Activated CD4-positive, alpha-beta T cell treated with anti-CD3 and anti-CD28 coated beads, Interleukin-2, amount 50 U/mL, for 24 hours (primary cell): ENCODE measurements at places on chromosomes 11 and 22.

- no peak for DNase-seq
Observed at GRCh38 chr11:31687256-31687655, 123.9 kb downstream of the PAX6 start.

DNA sequence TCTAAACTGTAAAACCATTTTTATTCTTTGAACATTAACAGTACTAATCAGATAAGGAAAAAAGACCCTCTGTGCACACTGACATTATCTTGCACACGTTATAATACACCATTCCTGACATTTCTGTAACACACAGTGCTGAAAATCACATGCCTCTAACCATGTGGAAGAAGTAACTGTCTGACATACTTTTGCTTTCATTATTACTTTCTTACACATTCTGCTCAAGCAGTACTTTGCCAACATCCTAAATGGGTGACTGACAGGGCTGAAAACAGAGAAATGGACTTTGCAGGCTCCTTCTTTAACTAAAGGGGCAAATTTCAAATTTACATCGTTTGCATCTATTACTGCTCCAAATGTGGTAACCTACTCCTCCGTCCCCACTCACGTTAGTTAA, 22.8 kb upstream of the TP53AIP1 start:
- no peak for DNase-seq

- DNase-seq = no peak
Observed at GRCh38 chr11:124583781-124584180, 14.0 kb downstream of the OR8A1 start.

GRCh38 chr11:62487738-62488551, 58.7 kb downstream of the AHNAK start:
- no peak for DNase-seq

DNA sequence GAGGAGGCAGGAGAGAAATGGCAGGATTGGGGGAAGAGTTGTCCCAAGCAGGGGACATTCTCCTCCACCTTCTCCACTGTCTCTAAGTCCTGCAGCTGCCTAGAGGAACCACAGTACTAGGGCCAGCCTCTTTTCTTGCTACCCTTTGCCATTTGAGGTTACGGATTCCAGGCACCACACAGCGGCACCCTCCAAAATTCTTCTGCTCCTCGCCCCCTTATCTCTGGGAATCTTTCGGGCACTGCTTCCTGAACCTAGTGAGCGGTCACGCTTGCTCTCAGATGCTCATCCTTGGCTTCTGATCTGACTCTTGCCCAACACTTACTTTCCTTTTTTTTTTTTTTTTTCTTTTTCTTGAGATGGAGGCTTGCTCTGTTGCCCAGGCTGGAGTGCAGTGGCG, 26.6 kb upstream of the XBP1 start:
- DNase-seq = no peak

DNA sequence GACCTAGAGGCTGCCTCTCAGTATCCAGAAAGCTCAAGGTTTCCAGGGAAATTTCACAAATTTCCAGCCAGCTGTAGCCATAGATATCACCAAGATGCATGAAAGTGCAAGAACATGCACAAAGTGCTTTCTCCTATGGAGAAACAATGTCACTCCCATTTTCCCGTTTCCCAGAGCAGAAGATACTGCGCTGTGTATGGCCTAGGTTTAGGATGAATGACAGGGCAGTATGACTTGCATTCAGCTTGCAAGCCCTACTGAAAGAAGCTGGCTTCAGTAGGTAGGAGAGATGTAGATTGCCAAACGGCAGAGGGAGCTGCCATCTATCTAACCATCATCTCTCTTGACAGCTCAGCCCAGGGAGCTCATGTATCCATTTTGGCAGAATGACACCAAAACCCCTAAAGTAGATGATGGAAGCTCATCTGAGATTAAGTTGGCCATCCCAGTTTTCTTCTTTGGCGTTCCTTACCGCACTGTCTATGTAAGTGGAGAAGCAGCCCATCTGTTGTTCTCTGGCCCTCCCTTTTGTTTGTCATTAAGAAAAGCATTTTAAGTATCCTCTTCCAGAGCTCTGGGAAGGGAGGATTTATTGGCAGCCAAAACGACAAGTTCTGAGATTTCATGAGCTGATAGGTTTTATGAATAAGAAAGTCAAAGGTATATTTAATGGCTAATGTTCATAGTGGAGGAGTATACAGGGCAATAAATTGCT, 4.6 kb downstream of the TECTA start:
- no peak for DNase-seq

DNA sequence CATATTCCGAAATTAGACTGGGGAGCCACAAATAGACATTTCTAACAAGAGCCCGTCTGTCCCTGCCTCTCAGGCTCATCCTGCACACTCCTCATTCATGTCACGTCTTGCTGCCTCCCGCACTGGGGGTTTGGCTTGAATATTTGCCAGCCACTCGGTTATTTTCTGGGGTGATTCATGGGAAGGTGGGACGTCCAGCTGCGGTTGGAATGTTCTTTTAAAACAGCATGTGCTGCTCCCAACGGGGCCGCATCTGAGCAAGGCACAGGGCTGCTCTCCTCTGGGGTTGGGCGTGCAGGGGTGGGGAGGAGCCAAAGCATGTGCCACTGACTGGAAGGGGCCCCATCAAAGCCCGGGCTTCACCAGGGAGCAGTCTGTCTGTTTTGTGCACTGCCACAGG, 25.9 kb upstream of the SLC5A4 start:
- DNase-seq = no peak

GRCh38 chr22:27370269-27370668, 431.3 kb downstream of the MN1 start:
- DNase-seq = no peak

GRCh38 chr11:45777127-45777969, 27.6 kb upstream of the SLC35C1 start:
- DNase-seq = no peak

DNA sequence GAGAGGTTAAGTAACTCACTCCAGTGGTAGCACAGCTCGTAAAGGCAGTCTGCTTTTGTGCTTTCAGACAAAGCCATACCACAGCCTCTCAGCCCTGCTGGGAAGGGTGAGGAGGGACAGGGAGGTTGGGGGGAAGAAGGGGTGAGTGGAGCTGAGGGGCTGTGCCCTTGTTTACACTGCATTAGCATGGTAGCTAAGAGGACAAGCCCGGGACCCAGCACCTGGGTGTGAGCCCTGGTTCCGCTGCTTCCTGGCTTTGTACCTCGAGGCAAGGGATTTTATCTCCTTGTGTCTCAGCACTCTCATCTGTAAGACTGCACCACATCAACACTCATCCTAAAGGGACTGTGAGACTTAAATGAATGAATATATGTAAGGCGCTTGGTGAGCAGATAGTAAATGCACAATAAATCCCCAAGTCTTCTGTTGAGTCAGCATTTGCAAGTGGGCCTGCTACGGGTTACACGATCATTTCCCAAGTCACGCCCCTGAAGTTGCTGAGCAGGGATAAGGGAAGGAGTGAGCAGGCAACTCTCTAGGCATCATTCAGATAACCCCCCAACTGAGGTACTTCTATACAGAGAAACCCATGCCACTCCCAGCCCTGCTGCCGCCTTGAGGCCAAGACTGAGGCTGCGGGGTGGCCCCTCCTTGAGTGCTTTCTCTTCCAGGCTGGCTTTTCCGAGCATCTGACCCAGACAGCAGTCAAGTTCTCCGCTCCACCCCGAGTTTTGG, 7.5 kb downstream of the RASD2 start:
- no peak for DNase-seq

GRCh38 chr22:21933910-21934309, 18.7 kb downstream of the PPM1F start:
- no peak for DNase-seq

DNA sequence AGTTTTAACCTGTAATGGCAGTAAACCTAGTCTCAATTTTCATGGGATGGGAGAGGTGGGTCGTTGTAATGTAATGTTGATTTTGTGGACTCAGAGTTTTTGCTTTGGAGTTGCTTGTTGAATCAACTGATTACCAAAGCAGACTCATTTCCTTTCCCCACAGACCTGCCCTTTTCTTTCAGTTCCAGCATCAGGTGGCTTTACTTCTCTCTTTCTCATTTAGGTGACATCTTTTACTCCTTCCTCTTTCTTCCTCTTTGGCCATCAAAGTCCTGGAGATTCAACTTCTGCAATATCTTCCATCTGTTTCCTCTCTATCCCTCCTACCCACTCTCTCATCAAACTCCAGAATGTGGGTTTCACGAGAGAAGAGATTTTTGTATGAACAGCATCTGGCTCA, 313.9 kb downstream of the TMEM135 start:
- no peak for DNase-seq

- DNase-seq = no peak
Observed at GRCh38 chr11:25899617-25900160, 432.2 kb upstream of the ANO3 start.

DNA sequence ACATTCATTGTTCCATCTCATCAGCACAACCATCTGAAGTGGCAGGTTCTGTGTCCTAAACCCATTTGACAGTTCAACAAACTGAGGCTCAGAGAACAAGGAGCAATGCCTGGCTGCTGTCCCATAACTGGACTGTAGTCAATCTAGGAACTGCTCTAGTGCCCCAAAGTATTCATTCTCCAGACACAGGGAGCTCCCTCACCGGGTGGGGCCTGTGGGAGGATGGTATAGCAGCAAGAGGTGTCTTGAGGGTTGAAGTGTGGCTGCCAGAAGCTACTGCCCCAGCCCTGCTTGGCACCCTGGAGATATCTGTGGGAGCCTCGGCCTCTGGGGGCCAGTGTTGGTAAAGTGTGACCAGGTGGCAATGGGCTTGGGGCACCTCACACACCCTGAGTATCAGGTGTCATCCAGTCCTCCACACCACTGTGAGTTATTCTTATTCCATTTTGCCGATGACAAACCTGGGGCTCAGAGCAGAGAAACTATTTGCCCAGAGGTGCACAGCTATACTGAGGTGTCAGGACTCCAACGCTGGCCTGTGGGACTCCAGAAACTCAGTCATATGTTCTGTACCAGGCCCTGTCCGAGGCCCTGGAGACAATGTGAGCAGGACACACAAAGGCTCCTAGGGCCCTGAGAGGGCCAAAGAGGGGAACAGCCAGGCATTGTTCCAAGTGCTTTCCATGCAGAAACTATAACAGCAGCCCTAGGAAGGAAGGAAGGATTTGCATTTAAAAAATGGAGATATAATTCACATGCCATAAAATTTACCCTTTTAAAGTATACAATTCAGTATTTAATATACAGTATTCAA, 46.0 kb upstream of the KLHL35 start:
- DNase-seq = no peak

DNA sequence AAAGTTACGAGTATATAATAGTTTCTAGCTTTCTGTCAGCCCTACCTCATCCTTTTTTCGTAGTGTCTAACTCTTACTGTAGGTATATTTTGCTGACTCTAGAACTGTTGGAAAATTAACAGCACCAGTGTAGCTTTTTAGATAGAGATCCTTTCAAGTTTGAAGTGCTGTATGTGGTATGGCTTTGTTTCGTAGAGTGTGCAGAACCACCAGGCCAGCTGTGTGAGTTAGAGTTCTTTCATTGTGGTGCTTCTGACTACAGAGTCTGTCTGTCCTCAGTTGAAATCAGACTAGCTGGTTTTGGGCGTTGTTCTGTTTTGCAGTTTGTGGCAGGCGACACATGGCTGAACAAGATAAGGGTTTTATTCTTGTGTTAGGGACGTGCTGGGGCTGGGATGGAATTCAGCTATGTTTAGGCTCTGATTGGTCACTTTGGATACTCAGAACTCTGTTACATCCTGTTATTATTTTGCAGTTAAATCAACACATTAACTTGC, 3.2 kb downstream of the ARHGEF12 start:
- DNase-seq = no peak

GRCh38 chr11:110631551-110631950, 80.7 kb downstream of the ARHGAP20 start:
- no peak for DNase-seq

- DNase-seq = no peak
Observed at GRCh38 chr22:26804911-26805539, 147.6 kb downstream of the MIAT start.

DNA sequence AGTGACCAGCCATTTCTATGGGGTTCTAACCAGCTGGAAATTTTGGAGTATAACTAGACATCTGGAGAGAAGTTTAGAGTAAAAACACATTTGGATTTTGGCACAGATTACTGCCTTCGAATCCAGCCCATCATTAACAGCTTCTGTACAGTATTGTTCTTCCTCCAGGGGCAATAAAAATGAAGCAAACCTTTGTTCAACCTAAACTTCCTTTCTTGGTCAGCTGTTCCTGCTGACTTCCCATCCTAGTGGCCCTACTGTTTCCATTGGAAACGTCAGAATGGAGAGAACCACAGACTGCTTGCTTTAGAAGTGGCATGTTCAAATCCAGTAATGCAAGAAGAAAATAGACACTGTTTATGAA, 203.7 kb upstream of the MTMR2 start:
- no peak for DNase-seq

GRCh38 chr11:44198146-44198724, 102.8 kb downstream of the EXT2 start:
- DNase-seq = no peak

DNA sequence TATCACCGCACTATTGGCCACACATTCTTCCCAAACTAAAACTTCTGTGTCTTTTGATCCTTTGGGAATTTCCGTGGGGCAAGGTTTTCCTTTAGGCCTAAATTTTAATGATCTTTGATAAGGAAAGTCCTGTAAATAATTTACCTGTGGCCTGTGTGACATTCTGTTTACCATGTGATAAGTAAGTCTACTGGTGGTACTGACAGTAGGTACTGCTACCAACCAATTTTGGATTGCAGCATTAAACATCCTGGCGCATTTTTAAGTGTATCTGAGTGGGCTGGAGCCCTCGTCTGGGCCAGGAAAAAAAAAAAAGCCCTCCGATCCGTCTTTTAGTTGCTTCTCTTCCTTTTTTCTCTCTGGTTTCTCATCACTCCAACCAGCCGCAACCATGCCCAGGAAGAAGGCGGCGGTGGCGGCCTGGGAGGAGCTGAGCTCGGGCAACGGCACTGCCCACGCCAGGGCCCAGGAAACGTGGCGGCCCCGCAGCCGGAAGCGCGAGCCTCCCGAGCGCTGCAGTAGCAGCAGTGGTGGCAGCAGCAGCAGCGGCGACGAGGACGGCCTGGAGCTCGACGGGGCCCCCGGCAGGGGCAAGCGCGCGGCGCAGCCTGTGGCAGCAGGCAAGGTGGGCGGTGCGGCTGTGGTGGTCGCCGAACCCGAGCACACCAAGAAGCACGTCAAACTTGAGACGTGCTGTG, 33.6 kb downstream of the ASRGL1 start:
- DNase-seq = no peak

DNA sequence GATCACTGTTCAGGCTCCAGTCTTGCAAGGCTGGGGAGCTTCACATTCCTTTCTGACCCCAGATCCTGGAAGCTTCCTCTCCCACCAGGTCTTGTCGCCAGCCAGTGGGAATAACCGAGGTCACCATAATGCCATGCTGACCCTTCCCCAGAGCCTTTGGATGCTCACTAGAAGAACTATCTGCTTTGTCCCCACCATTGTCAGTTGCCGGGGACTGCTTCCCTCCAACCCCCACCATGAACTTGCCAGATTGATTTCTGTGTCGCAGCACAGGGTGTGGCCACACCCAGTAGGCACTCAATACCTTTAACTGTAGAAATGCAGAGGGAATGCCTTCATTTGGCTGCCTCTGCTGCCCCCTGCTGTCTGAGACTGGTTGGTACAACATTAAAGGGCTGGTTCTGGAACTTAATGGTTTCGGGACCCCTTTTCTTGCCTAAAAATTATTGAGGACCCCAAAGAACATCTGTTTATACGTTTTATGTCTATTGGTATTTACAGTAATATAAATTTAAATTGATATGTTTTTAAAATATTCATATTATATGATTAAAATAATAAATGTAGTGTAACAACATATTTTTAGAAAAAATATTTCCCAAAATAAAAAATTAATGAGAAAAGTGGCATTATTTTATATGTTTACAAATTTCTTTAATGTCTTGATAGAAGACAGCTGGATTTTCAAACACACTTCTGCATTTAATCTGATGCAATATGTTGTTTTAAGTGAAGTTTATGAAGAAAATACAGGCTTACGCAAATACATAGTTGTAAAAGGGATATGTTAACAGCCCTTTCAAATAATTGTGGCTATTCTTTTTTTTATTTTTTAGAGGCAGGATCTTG, 6.7 kb upstream of the GDPD5 start:
- DNase-seq = peak; percentile 79
